Fibroblast of skin of right biceps (primary cell): ENCODE measurements at places on chromosomes 4 and X.
A peak's percentile ranks its signal among the peaks of the same experiment; 100 is the strongest.

DNA sequence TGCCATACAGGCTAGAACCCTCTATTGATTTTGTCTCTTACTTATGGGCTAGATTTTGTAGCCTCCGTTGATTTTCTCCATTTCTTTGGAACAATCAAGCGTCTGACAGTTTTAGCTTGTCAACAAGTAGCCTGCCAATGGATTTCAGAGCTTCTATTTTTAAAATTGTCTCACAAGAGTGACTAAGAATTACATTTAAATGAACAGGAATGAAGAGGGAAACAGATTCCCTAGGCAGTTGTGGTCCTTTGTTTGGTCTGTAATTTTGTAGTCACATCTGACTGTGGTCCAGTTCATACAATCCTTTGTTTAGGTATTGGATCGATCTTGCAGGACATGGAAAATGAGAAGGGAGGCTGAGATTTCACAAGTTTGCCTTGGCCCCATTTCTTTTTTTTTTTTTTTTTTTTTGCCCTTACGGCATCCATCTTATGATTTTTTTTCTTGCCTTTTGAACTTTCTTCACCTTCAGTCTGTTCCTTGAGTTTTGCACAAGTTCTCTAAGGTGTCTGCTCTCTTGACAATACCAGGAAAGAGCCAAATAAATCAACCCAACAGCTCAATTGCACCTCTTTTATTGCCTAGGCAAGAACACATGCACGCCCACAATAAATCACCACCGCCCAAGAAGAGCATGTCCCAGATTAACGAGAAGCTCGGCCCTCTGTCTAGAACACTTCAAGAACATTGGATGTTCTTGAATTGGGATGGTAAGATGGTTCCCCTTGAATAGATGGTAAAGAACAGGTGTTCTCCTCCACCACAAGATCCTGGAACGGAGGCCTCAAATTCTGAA lies 86.5 kb upstream of the EGFL6 start:
- DNase-seq = peak; percentile 32

DNA sequence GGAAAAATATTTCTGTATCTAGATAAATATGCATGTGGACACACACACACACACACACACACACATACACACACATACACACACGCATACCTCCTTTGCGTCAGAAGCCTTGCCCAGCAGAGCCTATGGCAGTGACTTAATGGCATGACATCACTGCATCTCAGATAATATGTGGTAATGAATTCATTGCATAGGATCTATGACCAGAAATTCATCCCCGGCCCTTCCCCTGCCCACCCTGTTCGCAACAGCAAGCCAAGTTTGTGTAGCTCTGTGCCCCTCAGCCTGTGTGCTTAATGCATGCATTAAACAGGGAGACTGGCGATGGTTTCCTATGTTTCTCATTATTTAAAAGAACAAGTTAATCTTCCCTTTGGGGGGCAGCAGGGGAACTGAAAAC lies 120.7 kb downstream of the NKX6-1 start:
- DNase-seq = no peak

GRCh38 chrX:123311486-123311885 lies 127.4 kb downstream of the GRIA3 start:
- DNase-seq = no peak

DNA sequence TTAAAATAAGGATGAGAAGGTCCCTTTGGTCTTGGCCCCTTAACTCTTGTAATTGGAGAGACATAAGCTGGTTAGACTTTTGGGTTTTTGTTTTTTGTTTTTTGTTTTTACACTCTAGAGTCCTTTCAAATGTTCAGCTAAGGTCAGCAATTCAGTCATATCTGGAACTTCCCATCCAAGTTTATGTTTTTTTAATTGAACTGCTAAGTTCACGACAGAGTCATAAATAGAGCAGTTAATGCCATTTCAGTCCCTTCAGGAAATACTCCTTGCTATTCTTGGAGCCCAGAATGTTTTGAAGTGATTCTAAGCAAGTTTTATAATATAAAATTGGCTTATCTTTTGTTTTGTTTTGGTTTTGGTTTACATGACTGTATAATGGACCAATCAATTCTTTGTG lies 329.4 kb upstream of the PABPC4L start:
- DNase-seq = no peak

- peak; percentile 57 for DNase-seq
Measured at GRCh38 chr4:112038861-112039260, 106.4 kb upstream of the FAM241A start.

DNA sequence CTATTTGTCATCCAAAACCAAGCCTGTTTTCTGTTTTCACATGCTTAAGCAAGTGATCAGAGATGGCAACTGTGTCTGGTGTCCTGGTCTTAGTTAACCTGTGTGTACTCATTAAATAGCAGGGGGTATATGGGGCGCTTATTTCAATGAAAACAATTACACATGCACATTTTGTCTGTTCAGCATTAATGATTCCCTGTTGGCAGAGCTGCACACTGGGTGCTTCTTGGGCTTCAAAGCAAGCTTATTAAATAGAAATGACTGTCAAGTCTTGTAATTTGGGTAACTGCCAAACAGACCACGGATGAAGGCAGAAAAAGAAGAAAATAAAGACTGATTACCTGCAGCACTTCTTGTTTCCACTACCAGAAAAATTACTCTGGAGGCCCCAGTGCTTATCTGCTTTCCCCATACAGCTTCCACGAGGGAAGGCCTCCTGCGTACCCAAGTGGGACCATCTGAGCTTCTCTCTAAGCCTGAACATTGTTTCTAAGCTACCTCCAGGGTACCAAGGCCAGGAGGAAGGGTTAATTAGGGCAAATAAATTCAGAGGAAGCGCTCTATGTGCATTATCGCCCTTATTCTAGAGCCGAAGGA lies 107.2 kb upstream of the TBL1X start:
- no peak for DNase-seq

DNA sequence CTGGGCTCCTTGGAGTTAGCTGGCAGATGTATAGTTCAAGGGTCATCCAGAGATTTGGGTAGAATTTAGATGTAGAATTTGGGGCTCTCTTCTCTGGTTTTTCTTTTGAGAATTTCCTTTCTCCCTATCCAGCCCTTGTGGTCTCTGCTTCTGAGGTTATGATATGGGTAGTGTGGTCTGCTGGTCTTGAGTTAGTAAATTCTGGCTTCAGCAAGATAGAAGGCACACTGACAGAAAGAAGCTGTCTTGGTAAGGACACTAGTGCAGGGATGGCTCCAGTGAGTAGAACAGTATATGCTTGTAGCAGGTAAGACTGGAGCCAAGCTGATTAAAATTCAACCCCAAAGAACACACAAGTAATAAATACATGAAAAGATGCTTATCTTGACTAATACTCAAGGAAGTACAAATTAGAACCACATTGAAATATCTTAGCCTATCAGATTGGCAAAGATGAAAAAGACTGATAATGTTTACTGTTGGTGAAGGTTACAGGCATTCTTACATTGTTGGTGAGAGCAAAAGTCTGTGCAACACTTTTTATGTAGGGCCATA lies 2.1 kb upstream of the IL9R start:
- DNase-seq = no peak

DNA sequence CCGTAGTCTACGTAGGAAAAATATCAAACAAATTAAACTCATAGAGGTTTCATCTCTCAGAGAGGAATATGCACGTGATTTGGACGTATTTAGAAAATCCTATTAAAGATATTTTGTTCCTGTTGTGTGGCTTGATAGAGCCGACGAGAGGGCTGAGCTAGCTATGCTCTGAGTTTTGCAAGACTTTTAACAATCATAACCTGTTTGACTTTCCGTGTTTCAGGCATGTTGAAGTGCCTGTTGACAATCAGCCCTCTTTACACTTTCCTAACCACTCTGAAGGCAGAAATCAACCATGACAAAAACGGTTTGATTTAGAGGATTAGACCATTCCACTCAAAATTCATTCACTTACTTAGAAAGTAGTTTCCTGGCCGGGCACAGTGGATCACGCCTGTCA lies 297.3 kb downstream of the ASMT start:
- no peak for DNase-seq

DNA sequence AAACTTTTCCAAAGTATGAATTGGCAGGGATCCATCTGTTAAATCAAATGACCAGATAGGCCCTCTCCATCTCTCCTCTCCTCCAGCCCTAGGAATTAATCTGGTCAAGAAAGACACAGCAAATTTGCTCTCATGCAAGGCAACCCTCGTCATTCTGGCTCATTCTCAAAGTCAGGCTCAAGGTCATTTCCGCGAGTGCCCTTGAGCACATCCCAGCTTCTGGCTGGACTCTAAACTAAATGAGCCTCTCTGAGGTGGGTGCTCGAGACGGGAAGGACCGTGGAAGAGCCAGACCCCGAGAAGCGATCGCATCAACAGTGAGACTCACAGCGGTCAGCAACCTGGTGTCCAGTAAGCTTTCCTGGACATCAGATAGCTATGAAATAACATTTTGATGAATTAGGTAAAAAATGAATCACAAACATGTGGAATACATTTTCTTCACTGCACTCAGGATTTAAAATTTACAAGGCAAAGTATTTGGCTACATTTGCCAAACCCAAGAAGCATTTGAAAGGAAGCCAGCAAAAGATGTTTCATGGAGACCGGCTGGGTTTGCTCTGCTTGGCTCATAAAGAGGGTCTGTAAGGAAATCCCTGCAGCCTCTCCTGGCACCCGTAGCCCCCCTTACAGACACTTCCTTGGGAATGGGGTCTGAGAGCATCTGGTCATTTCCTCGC lies 121.0 kb downstream of the ENPP6 start:
- DNase-seq = peak; percentile 55

GRCh38 chr4:173205656-173206055 lies 37.0 kb downstream of the GALNT7 start:
- no peak for DNase-seq

DNA sequence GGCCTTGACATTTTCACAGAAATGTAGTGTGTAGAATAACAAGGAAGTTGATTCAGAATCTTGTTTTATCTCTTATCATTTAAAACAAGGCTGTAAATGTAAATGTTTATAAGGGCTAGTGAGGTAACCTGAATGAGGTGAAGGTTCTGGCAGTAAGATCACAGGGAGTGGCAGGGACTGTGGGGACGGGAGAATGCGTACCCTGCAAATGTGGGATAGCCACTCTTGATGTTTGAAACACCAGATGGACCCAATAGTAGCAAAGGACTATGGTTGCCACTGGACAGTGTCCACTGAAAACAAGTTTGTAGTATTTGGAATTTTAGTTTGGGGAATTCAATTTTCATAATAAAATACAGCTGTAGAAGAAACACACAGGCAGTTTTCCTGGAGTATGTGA lies 155.3 kb downstream of the FHIP1A start:
- no peak for DNase-seq

- DNase-seq = peak; percentile 31
Measured at GRCh38 chr4:137740141-137740540, 207.8 kb upstream of the PCDH18 start.
